SJCRH30 (cell line): ENCODE measurements at places on chromosomes 7 and 10.

DNA sequence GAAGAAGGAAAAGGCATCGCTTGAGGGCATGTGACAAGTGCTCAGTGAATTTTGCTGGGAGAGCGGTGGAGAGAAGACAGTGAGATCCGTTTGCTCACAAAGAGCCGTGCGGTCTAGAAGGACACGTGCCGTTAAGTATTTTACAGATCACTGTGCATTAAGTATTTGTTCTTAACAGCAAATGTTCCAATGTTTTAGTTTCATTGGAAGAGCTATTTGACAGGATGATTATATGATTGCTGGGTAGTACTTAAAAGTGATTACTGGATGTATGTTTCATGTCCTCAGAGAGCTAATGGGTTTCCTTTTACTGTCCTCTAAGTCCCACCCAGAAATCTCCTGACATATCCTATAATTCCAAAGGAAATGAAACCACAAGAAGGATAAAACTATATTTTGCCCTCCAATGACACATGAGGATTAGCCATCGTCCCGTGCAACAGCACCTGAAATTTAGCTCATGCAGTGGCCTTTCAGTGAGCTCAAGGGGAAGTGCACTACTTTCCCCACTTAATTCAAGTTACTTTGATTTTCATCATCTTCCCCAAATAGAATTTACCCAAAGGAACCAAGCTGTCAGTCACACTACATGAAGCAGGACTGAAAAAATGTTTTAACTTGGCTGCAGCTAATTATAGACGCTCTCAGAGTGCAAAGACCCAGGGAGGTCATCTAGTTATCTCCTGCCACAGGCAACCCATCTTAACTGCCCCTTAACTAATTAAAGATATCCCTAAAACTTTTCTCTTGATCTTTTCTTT is 80.3 kb downstream of the KLF6 start:
- H3K36me3 ChIP-seq: no peaks in the 10 kb centered on the region
- H3K27me3 ChIP-seq: no peaks in the 10 kb centered on the region
- H3K27ac ChIP-seq: no peak overlapping the region
- no peaks in the 10 kb centered on the region for H3K4me1 ChIP-seq
- H3K4me3 ChIP-seq: no peak overlapping the region

DNA sequence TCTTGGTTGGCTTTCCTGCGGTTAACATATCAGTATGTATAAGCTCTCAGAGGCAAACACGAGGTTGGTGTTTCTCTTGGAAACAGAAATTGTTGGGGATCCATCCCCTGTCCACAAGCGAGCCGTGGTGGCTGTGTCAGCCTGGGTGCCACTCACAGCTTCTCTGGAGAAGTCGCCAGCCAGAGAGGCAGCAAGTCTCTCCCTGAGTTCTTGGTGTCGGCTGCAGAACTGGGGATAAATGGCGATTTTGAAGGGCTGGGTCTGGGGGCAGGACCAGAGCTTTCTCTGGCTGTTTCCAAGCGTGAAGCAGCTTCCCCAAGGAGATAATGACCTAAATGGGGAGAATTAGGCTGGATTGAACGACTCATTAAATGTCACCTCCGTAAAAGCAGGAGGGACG is 335.3 kb downstream of the GLRX3 start:
- DNase-seq: no peak
- no peaks in the 10 kb centered on the region for H3K4me1 ChIP-seq
- no peaks in the 10 kb centered on the region for H3K36me3 ChIP-seq
- H3K27ac ChIP-seq: no peak overlapping the region
- no peaks in the 10 kb centered on the region for H3K27me3 ChIP-seq
- no peak overlapping the region for H3K4me3 ChIP-seq

GRCh38 chr10:110786172-110786571 is 85.6 kb upstream of the PDCD4 start:
- no peak for DNase-seq
- H3K27me3 ChIP-seq: no peaks in the 10 kb centered on the region
- no peak overlapping the region for H3K4me3 ChIP-seq
- no peaks in the 10 kb centered on the region for H3K4me1 ChIP-seq
- no peak overlapping the region for H3K27ac ChIP-seq

- no peaks in the 10 kb centered on the region for H3K36me3 ChIP-seq
- H3K4me3 ChIP-seq: no peak overlapping the region
- no peaks in the 10 kb centered on the region for H3K27me3 ChIP-seq
- peak; percentile 31 for DNase-seq
Measured at GRCh38 chr10:47346581-47347302, 1.4 kb upstream of the RBP3 start.

GRCh38 chr7:25795824-25796235 is 356.2 kb upstream of the NFE2L3 start:
- H3K4me3 ChIP-seq: no peak overlapping the region
- no peak for DNase-seq
- H3K27me3 ChIP-seq: no peaks in the 10 kb centered on the region

GRCh38 chr7:66326501-66327215 is 121.5 kb downstream of the TPST1 start:
- no peaks in the 10 kb centered on the region for H3K36me3 ChIP-seq
- H3K27me3 ChIP-seq: no peaks in the 10 kb centered on the region
- DNase-seq: peak; percentile 34
- peaks cover 16% of the 10 kb centered on the region for H3K4me1 ChIP-seq
- no peak overlapping the region; the same call in 1 of the 2 replicates for H3K27ac ChIP-seq
- H3K4me3 ChIP-seq: no peak overlapping the region

DNA sequence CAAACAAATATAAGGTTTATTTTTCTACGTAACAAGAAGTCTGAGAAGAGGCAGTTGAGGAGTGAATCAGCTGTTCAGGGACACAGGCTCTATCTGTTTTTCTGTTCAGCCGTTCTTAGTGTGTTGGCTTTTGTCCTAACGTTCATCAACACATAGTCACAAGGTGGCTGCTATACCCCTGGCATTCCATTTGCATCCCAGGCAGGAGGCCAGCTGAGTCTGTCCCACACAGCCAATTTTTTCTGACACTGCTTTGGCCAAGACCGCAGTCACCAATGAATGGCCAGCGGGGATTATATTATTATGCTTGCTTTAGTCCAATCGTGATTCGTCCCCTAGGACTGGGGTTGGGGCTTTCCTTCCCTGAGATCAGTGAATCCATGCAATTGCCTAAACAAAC is 143.4 kb upstream of the CHST15 start:
- no peaks in the 10 kb centered on the region for H3K4me1 ChIP-seq
- no peaks in the 10 kb centered on the region for H3K27me3 ChIP-seq
- DNase-seq: no peak
- H3K36me3 ChIP-seq: no peaks in the 10 kb centered on the region

- H3K27me3 ChIP-seq: no peaks in the 10 kb centered on the region
- no peak overlapping the region for H3K4me3 ChIP-seq
- DNase-seq: no peak
Measured at GRCh38 chr7:83014546-83014945, 148.1 kb downstream of the PCLO start.
